ENCODE measurements at places on chromosomes 5 and 9.

GRCh38 chr5:16454686-16455085 lies 10.9 kb downstream of the ZNF622 start:
- no peak for DNase-seq

GRCh38 chr5:164234321-164234720 lies 728.9 kb downstream of the MAT2B start:
- DNase-seq, result no peak

DNA sequence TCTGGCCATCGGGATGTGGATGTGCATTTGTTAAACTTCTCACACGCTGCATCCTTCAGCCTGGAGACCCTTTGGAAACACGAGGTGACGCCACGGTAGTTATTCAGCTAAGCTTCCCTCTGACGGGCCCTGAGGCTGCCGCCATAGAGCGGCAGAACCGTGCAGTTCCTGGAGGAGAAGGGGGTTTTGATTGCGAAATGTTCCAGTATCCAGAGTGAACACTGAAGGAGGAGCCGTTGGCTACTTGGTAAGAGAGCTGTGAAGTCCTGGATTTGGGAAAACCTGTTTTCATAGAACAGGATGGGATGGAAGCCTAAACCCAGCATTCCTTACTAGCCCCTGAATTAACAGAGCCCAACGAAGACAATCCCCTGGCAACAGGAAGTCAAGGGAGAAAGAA lies 23.0 kb upstream of the EXOC3 start:
- no peak for DNase-seq

DNA sequence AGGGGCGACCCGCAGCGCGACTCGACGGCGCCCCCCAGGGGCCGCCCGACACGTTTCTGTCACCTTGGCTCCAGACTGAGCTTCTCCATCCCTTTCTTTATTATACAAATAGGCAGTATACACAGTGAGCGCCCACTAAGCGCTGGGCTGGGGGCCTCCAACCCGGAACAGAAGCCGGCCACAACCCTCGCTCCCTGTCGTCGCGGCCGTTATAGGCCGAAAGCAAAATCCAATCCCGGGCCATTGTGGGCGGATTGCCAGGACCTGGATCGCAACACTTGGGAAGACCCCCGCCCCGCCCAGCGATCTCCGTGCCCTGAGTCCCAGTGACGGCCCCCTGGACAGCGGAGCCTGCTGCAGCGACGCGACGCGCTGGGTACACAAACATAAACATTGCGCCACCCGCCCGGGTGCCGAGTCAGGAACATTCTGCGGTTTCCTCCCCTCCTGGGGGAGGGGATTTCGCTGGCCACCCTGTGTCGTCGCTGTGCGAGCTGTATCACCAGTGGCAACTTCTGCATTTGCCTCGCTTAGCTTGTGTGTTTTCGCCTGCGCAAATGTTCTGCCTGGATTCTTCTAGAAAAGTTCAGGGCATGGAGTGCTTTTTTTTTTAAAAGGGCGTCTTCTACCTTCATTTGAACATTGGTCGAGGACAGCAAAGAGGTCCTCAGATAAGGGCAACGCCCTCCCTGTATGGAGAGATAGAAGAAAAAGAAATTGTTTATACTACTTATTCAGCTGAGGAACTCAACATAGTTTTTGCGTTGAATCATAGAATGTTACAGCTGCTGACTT lies 1.3 kb upstream of the DUSP1 start:
- peak; percentile 71 for DNase-seq

DNA sequence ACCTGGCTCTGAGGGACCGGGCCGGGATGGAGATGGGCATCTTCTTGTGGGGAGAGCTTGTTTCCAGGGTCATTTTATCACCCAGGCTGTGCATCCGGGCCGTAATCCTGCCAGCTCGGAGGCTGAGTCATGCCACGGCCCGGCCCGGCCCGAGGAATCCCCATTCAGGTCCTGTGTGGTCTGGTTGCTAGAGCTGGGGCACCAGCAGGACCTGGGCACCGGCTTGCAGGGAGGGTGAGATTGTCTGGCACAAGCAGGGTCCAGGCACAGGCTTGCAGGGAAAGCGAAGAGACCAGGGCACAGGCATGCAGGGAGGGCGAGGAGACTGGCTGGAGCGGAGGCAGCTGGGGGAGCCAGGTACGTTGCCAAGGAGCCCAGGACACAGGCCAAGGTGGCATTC lies 106.8 kb downstream of the RXRA start:
- DNase-seq, result no peak

DNA sequence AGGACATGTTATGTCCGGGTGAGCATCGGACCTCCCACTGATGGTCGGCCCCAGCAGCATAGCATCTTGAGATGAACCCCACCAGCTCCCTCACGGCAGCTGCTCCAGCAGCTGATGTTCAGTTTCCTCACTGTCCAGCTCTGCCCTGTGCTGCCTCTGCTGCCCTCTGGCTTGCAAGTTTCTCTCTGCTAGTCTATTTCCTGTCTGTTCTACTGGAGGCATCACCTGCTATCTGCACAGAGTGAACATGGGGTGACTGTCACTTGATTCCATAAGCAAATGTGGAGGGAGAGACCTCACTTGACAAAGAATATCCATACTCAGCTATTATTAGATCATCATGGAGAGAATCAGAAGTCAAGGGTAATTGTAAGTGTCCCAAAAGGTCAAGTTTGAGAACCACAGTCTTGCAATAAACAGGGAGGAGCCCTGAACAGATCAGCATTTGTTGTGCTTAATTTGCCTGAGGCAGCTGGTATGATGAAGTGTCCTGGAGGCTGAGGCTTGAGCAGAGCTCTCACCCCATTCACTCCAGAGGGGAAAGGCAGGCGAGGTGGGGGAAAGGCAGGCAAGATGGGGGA lies 702.8 kb downstream of the SEMA5A start:
- no peak for DNase-seq

DNA sequence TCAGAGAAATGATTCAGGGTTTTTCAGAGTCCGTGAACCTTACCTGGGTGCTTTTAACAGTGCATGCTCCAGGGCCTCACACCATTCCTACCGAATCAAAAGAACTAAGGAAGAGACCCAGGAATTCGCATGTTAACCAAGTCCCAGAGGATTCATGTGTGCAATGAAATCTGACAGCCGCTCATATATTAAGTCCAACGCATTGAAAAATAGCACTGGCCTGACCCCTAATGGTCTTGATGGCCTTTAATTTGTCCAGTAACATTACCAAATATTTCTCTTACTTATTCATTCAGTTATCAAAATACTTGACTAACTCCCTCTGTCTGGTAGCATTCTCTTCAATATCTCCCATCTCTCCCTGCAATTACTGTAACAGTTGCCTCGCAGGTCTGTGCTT lies 55.0 kb upstream of the MARCHF11 start:
- DNase-seq, result no peak

GRCh38 chr5:13498279-13498678 lies 446.2 kb downstream of the DNAH5 start:
- no peak for DNase-seq

DNA sequence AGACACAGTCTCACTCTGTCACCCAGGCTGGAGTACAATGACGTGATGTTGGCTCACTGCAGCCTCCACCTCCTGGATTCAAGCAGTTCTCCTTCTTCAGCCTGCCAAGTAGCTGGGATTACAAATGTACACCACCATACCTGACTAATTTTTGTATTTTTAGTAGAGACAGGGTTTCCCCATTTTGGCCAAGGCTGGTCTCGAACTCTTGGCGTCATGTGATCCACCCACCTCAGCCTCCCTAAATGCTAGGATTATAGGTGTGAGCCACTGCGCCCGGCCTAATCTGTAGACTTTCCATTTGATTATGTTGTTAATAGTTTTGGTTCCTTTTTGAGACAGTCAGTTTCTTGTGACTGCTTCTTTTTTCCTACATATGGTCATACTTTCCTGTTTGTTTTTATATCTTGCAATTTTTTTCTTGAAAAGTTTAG lies 31.0 kb downstream of the MTREX start:
- no peak for DNase-seq

DNA sequence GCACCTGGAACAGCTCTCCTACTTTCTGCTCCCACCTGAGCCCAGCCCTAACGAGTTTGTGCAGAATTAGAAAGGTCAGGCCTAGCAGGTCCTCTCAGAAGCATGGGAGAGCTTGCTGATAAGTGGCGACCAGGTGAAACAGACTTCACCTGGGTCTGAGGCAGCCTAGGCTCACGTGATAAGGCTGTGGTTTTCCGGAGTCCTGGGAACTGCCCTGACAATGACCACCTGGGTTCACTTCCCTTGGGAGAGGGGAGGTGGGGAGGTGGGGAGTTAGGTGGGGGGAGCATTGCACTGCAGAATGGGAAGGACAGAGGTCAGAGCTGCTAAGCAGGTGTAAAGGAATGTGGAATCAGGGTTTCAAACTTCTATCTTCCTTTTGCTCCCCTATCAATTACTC lies 152.9 kb upstream of the MAP1B start:
- no peak for DNase-seq

- DNase-seq, result no peak
These were observed 118.1 kb downstream of the LHFPL2 start for GRCh38 chr5:78530342-78531096.

DNA sequence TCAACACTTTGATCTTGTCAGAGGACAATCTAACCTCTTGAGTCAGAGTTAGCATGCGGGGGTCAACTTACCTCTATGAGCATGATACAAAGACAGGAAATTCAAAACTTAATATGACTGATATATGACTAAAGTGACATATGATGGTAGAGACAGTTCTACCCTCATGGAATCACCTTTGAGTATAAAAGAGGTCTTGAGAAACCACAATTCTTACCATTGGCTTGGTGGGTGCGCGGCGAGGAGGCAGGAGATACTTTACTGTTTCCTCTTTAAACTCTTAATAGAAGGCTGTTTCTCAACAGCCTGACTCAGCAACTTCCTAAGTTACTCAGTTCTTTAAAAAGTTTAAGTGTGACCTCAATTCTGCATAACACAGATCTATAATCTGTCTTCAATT lies 372.8 kb downstream of the KIAA0825 start:
- no peak for DNase-seq

GRCh38 chr5:164470312-164470711 lies 964.9 kb downstream of the MAT2B start:
- no peak for DNase-seq

GRCh38 chr5:181188700-181189362 lies 16.2 kb downstream of the TRIM7 start:
- DNase-seq, result no peak

DNA sequence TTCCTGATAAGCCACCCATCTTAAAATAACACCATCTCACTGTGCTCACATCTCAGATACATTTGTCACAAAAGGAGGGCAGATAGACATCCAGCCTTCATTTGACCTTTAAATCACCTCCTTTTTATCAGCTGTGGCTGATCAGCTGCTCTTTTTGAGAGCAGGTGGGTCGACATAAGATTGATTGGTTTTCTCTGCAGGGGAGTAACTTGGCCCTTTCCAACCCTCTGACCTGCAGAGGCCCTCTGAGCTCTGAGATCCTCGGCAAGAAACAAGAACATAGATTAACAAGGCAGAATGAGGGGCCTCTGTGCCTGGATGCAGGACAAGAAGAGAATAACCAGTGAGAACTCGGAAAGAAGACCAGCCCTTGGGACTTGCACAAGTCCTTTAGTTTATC lies 33.5 kb upstream of the GLRA1 start:
- DNase-seq, result no peak

DNA sequence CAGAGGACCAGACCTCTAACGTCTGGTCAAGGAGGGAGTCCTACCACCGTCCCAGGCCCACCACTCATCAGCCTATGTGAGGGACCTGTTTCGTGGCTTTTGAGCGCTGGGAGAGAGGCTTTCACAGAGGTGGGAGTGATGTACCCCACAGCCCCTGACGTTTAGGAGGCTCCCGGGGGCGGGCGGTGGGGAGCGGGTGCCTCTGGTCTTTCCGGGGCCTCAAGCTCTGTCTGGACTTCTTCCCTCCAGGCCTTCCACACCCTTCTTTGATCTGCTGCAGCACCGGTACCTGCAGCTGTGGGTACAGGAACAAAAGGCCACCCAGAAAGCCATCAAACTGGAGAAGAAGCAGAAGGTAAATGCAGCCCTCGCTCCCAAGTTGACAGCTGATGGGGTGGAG lies 45.1 kb upstream of the BARHL1 start:
- DNase-seq, result no peak

- no peak for DNase-seq
These were observed 112.1 kb upstream of the LMX1B start for GRCh38 chr9:126501383-126502331.

DNA sequence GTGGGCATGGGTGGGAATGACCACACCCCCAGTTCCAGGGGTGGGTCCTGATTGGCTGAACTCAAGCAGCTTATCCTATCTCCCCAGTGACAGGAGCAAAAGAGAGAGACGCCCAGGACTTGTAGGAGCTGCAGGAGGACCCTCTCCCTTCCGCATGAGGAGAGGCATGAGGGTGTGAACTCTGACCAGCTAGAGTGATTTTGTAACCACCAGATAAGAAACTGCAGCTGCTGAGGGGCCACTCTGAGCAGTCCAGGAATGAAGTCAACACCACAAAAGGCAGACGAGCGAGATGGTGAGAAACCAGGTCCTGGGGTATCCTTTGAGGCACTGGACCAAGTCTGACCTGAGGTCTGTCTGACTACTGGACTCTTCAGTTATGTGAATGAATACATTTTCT lies 521.9 kb downstream of the BNC2 start:
- DNase-seq, result no peak
